ENCODE measurements at places on chromosomes 5 and 9.

GRCh38 chr9:136931611-136932130, 12.9 kb downstream of the FBXW5 start:
- no peak for DNase-seq

- DNase-seq: no peak
These were observed 100.5 kb downstream of the PSAT1 start for GRCh38 chr9:78397454-78397853.

- DNase-seq: no peak
These were observed 41.5 kb upstream of the STXBP1 start for GRCh38 chr9:127570533-127571111.

DNA sequence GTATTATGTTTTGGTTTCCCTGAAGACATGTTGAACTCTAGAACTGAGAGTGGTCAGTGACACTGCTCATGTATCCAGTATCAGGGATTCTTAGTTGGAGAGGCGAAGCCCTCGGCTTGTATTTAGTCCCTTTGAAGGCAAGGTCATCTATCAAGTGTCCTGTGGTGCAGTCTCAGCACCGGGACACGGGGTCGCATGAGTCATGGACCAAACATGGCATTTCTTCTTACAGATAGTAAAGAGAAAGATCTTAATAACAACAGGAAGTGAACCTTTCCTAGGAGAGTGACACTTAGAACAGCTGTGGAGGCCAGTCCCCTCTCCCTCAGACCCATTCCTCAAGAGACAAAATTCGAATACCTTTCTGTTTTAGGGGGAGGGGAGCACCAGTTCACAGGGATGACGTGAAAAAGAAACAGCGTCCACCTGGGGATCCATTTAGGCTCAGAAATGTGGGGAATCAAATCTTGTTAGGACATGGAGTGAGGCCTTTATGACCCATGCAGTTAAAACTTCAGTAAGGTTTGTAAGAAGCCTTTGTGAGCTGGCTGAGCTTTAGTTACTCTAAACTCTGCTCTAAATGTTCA, 86.5 kb downstream of the ADGRV1 start:
- DNase-seq: no peak

DNA sequence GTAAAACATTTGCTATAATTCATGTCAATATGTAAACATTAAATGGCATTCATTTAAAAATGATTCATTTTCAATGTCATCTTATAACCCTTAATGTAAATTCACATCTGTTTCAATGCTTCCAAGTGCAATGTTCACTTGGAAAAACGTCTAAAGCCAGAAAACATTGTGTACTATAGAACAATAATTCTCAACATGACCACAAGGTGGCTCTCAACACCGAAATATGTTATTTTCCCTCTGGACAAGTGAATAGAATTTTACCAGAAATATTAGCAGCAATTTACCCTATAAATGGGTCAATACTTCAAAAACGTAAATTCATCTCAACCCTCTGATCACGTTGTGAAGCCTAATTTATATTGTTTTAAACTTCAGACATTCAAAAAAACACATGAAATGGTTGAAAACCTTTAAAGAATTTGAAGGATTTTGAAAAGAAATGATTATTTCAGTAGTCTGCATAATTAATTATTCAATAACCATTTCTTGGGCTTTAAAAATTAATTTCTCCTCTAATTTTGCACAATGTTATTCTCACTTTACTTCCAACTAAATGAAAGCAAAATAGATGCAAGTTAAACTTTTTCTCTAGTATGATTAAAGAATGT, 11.0 kb downstream of the CDH10 start:
- peak; percentile 58 for DNase-seq

DNA sequence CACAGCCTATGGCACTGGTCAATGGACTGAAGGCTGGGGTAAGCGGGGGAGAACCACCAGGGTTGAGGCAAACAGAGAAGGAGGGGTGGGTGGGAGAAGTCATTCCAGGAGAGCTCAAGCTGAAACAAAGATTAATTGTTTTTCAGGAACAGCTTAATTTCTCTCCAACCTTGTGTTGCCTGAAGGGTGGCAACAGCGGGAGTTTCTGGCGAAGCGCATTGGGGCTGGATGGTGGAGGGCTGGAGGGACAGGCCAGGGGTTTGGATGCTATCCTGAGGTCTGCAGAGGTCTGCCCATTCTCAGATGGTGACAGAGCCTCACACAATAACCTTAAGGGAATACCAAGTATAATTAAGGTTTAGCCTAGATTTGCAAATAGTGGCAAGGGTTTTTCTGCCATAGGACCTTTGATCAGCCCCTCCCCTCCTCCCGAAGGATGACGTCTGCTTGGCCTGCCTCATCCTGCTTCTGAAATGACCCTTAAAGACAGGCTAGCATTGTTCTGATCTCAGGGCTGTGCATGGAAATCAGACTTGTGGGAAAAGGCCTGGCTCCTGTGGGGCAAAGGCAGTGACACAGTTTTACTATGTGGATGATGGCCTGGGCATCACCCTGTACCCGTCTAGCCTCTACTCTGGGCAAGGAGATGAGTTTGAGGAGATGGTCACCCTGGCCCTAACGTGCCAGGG, 32.7 kb downstream of the PSD2 start:
- DNase-seq: no peak

DNA sequence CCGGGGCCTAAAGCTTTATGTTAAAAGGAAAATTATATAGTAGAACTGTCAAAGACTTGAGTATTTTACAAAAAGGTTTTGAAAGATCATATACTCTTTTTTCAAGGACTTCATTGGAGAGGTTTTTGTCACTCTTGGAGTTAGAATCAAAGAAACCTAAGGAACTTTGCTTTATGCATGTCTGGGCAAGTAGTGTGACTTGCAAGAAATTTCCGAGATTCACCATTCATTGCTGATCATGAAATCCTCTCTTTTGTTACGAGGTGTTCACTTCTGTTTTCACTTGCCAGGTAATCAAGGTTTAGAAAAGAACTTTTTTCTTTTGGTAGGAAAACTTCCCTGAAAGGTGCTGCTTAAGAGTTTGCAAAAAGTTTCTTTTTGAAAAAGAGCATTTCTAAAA, 64.8 kb downstream of the NUP214 start:
- DNase-seq: no peak

- DNase-seq: no peak
These were observed 201.2 kb downstream of the NSG2 start for GRCh38 chr5:174246743-174247142.

GRCh38 chr5:160494451-160494850, 72.8 kb downstream of the PTTG1 start:
- DNase-seq: no peak

DNA sequence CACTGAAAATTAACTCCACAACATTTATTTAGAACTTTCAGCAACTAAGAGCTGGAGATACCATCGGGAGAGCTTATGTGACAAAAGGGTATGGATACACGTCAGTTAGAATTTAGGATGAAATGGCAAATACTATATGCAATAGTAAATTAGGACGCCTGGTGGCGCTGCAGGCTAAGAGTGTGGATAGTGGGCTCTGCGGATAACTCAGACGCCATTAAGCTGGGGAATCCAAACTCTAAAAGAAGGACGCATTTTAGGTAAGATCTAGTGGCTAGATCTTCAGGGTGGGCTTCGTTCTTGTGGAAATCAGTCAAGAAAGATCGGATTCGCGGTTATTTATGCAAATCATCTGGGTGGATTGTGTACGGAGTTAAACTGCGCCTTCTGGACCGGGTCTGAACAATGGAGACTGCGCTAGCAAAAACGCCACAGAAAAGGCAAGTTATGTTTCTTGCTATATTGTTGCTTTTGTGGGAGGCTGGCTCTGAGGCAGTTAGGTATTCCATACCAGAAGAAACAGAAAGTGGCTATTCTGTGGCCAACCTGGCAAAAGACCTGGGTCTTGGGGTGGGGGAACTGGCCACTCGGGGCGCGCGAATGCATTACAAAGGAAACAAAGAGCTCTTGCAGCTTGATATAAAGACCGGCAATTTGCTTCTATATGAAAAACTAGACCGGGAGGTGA, at the start of gene PCDHB5:
TSS of gene PCDHB5 (plus strand) at position 177 of the 688 bp plus-strand sequence. CDS start at position 406, 229 bp downstream.
- DNase-seq: peak; percentile 10

DNA sequence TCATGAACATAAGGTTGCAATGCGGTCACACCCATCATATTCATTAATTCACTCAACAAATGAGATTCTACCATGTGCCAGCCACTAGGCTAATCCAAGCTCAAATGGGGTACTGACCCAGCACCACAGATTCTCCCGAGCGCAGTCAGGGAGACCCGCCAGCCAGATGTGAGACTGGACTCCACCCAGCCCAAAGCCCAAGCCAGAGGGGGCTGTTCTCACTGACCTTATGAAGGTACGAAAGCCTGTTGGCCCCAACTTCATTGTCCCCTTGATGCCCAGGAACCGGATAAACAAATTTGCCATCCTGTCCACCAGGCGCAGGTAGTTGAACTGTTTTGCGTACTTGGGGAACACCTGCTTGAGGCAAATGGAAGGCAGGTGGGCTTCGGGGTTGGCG, 218.8 kb downstream of the DAB2IP start:
- DNase-seq: no peak

- DNase-seq: no peak
These were observed 116.5 kb downstream of the CPLANE1 start for GRCh38 chr5:37132646-37133045.

DNA sequence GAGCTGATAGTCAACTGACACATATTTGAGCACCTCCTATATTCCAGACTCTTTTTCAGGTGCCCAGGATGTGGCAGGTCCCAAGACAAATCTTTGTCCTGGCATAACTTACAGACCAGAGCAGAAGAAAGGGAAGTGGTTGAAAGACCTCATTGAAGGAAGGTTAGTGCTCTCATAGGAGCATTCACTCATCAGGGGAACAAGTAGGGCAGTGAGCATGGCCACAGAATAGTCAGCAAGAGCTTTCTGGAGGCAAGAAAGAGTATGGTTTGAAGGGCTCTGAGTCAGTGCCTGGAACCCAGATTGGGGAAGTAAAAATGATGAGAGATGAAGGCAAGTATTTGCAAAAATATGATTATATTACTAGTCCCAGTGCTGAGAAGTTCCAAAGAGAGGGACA, 25.0 kb upstream of the ERMP1 start:
- DNase-seq: no peak

GRCh38 chr5:35073160-35073559, 25.4 kb upstream of the AGXT2 start:
- no peak for DNase-seq

DNA sequence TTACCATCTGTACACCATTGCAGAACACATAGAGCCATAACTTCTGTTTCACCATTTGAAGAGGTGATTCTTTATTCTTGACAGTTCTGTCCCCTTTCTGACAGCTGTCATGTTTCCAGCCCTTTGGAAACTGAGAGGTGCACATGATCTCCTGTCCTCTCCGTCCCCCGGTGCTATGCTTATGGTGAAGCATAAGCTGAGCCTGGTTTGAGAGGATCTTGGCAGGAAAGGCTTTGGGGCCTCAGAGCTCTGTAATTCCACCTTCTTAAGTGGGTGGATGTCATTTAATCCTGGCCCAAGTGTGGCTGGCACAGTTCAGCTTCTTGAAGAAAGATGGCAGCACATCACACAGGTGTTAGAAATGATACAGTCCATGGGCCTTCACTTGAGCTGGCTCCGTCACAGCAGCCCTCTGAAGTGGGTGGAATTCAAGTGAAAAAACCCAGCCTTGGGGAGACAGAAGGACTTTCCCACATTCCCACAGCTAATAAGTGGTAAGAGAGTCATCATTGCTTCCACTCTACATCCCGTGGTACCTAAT, 30.7 kb upstream of the GRPEL2 start:
- no peak for DNase-seq

- no peak for DNase-seq
These were observed 62.1 kb upstream of the NUDT12 start for GRCh38 chr5:103624675-103625074.

DNA sequence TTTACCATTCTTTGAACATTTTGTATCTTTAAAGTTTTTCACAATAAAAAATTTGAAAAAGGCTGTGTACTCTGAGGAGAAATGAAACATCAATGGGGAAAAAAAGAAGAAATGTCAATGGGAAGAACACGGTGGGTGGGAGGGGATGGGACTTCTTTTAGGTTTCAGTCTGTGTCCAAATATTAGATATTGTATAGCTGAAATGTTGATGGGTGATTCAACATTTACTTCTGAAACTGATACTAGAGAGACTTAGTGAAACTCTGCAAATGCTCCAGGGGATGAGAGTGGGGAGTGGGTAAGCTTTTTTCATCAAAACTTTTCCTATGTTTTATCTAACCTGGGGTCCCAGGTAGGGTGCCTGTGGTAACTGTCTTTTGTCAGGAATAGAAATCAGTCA, 311.9 kb downstream of the MAN2A1 start:
- no peak for DNase-seq

- no peak for DNase-seq
These were observed 98.2 kb downstream of the GHR start for GRCh38 chr5:42521406-42521805.

- DNase-seq: no peak
These were observed 2.1 kb downstream of the FBXW2 start for GRCh38 chr9:120791161-120791560.

GRCh38 chr5:81826128-81826527, 75.2 kb upstream of the SSBP2 start:
- DNase-seq: no peak

- no peak for DNase-seq
These were observed 84.1 kb downstream of the SLIT3 start for GRCh38 chr5:169216866-169217265.

DNA sequence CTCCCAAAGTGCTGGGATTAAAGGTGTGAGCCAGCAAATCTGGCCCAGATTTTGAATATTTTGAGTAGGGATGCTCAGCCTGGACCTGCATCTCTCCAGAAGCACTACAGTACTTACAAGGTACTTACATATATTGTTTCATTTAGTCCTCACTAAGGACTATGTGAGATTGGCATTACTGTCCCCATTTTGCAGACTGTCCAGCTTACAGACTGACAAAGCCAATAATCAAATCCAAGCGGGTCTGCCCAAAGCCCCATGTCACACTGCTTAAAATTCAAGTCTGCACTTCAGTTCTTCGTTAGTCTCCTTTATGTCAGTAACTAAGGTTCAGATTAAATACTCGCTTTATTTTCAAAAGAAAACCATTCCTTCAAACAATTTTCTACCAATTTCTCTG, 7.1 kb downstream of the MAPKAP1 start:
- no peak for DNase-seq

DNA sequence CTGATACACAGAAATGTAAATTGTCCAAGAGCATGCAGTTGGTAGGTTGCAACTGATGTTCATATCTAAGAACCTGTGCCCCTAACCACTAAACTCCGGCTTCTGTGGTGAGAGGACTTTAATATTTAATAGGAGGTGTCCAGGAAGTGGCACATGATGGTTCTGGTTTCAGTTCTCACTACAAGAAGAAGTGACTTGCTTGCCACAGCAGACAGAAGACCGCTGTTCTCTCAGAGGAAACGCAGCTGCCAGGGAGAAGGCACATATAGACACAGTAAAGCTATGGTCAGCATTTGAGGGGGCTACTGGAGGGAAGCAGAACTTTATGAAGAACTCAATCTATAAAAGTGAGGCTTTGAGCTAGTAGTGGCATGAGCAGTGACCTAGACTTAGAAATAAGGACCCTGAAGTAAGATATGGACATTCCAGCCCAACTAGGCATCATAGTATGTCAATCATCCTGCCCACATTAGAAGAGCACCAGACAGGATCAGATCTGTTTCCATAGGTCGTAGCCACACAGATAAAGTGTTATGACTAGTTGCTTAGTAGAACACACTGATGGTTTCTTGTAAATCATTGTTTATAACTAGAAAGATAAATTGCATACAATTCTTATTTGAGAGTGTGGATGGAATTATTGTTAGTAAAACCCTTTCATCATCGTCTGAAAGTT, 36.4 kb upstream of the DAB2 start:
- DNase-seq: no peak

GRCh38 chr9:79131824-79132377, 439.9 kb upstream of the TLE4 start:
- DNase-seq: no peak
